ENCODE measurements at places on chromosomes 16 and 17. TPM values are rescaled to one million over a fixed set of nuclear protein-coding genes. Genes with fewer than 3 reads are reported as not detected.
A peak's percentile ranks its signal among the peaks of the same experiment; 100 is the strongest.

DNA sequence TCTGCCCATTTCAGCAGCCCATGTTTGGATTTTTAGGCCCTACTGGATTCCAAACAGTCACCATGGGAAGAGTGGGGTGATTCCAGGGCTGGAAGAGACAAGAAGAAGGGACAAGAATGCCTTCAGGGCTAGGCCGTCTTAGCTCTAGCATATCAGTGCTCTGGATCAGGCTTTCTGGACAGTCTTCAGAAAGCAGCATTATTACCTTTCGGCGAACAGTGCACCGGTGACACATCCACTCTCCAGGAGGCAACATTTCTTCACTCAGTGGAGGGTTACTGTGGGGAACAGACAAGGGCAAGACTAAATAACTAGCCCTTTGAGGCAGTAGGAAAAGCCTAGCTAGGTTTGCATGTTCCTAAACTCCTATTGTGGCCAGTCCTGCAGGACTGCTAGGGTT, 23.9 kb upstream of the DHRS13 start:
- peak overlapping the region; percentile 41 for H3K27ac ChIP-seq
- H3K36me3 ChIP-seq: peaks cover 63% of the 10 kb centered on the region
- no peaks in the 10 kb centered on the region for H3K27me3 ChIP-seq
- peaks cover 6% of the 10 kb centered on the region for H3K4me1 ChIP-seq
- H3K4me3 ChIP-seq: no peak overlapping the region

The DNAH17 gene
- total RNA-seq: not detected

DNA sequence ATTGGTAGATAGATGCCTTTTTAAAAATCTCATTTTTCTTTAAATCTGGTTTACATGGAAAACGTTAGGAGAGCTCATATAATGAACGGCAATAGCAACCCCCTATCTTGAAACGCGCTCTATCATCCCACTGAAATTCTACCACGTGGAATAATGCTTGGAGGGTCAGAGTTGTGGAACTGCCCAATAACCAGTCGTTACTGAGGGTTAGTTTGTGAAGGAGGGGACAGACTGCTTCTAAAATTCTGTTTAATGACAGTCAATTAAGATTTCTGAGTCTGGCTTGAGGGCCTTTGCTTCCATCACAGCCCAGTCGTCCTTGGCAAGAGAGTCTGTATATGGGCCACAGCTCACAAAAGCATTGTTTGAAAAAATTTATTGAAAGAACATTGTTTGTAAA, 482 bp downstream of the IRF8 start:
- H3K4me3 ChIP-seq: no peak overlapping the region
- H3K27me3 ChIP-seq: peaks cover 85% of the 10 kb centered on the region
- DNase-seq: no peak
- H3K4me1 ChIP-seq: no peaks in the 10 kb centered on the region
- no peak overlapping the region for H3K27ac ChIP-seq

DNA sequence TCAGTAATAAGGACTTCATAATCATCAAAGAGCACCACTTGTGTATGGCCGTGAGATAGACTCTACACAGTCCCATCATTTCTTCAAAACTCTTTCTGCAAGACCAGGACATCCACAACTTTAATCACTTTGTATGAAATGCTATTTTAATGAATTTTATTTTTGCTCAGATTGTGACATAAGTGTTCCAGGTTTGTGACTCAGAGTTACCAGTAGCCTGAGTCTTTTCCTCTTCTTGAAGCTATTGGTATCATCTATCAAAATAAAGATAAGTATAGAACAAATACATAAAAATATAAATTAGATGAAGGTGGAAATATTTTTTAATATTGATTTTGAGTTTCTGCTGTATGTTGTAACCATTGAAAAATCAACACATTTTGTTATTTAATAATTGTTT, 16.6 kb upstream of the VWA3A start:
- no peaks in the 10 kb centered on the region for H3K36me3 ChIP-seq
- no peak overlapping the region for H3K4me3 ChIP-seq
- H3K27ac ChIP-seq: no peak overlapping the region
- no peak for DNase-seq
